ENCODE measurements at places on chromosomes 1 and 21.

DNA sequence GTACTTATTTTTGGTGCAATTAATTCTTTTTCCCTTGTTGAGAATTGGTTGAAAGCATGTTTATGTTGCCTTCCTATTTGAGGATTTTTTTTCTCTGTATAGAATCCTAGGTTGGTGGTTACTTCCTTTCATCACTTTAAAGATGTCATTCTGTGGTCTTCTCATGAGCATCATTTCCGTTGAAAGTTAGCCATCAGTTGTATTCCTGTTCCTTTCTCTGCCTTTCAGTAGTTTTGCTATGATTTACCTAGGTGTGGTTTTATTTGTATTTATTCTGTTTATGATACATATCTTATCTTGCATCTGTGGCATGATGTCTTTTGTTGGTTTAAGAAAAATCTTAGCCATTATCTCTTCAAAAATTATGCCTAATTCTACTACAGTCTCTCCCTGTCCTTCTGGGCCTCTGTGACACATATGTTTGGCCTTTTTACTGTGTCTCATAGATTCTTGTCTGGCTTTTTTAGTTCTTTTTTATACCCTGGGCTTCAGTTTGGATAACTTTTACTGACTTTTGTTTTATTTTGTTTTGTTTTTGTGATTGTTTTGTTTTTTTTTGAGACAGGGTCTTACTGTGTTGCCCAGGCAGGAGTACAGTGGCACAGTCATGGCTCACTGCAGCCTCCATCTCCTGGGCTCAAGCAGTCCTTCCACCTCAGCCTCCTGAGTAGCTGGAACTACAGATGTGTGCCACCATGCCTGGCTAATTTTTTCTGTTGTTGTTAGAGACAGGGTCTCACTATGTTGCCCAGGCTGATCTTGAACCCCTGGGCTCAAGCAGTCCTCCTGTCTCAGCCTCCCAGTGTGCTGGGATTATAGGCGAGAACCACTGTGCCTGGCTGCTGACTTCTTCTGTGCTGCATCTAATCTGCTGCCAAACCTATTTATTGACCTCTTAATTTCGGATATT lies 24.1 kb downstream of the PTGFRN start:
- DNase-seq: no peak

DNA sequence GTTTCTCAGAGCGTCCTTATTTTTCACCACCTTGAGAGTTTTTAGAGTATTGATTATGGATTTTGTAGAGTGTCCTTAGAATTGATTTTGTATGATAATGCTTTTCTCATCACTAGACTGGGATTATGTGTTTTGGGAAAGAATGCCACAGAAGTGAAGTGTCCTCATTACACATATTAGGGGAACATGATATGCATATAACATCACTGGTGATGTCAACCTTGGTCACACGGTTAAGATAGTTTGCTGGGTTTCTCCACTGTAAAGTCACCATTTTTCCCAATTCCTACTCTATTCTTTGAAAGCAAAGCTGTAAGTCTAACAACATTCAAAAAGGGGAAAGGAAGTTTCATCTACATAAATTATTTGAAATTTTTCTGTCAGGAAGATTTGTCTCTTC lies 39.6 kb upstream of the PALMD start:
- no peak for DNase-seq

DNA sequence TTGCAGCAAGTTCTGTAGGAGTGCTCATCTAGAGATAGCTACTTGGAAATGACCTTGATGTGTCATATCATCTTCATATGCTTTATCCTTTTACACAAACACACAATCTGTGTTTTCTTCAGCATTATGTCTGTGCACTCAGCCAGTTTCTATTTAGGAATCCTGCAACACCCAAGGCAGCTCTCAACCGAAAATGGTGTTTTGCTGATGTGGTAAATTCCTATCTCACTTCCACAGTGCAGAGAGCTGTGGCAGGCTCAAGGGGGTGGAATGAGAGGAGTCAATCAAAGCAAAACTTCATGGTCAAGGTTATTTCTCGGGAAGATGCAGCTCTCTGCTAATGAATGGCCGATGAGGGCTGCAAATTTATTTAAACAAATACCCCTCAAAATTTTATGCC lies 59.3 kb downstream of the IGSF5 start:
- no peak for DNase-seq

- DNase-seq: no peak
Observed at GRCh38 chr1:154353966-154354365, 28.6 kb downstream of the ATP8B2 start.

DNA sequence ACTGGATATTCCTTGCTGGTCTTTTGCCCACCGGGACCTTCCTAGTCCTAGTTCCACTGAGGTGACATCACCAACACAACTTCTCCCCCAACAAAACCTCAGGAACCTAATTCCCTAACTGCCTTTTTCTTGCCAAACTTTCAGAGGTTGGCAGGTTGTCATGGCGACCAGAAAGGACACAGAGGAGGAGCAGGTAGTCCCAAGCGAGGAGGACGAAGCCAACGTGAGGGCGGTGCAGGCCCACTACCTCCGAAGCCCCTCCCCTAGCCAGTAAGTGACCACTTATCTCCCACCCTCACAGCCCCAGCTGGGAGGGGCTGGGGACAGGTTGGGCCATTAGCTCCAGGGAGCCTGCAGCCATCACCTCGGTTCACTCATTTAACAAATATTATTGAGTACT lies 815 bp downstream of the STYXL2 start:
- no peak for DNase-seq

GRCh38 chr1:186763107-186763506 lies 65.6 kb upstream of the PLA2G4A start:
- DNase-seq: no peak

- DNase-seq: no peak
Observed at GRCh38 chr1:21608798-21609197, 60.4 kb downstream of the RAP1GAP start.

- no peak for DNase-seq
Observed at GRCh38 chr21:25637851-25638659, 1.0 kb upstream of the JAM2 start.

DNA sequence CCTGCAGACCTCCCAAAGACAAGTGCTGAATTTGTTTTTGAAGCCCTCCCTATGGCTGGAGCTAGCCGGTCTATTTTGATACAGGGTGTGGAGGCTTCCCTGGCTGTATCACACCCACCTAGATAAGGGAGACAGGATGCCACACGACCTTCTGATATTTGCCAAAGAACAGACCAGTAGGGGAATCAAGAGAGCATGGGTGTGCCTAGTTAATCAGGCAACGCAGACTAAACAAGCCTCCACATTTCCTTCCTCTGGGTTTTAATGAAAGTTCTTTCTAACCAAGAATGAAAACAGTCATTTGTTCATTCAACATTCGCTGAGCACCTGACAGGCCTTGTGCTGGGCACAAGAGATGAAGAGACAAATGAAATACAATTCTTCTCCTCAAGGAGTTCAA lies 446.8 kb downstream of the PLPP3 start:
- DNase-seq: no peak
